Memory B cell (primary cell): ENCODE measurements at places on chromosomes 12 and 14.

- DNase-seq = peak; percentile 92
These were observed at the start of gene PTGR2 for GRCh38 chr14:73851567-73852382. PTGR2 (plus strand) TSS chr14:73851831; CDS start chr14:73858863, 7,032 bp downstream.

DNA sequence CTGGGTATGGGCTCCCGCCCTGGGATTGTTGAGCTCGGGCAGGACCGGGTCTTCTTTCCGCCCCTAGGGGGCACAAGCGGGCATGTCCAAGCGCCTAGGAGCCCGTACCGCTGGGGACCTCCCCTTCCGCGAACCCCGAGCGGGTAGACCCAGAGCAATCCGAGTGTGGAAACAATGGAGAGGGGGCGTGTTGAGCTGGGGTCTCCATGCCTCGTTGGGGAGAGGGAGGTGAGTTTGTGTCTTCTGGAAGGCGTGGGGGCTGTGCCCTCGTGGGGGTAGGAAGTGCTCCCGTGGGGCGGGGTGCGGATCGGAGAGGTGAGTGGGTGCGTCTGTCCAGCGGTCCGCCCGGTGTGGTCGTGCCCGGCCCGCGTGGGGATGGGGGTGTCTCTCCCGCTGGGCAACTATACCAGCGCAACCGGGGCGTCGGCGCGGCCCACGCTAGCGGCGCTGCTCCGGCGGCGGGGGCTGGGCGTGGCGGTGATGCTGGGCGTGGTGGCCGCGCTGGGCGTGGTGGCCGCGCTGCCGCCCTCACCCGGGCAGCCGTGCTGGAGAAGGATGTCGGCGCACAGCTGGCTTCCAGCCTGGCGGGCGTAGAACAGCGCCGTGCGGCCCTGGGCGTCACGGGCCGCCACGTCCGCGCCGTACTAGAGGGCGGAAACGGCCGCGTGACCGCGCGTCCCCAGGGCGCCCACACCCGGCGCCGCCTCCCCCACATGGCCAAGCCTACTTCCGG is 12.2 kb downstream of the AGAP2 start:
- peak overlapping the region; percentile 56 for H3K27ac ChIP-seq
- peaks cover 18% of the 10 kb centered on the region for H3K4me1 ChIP-seq
- H3K27me3 ChIP-seq = no peaks in the 10 kb centered on the region
- H3K4me3 ChIP-seq = peak overlapping the region; percentile 78

- H3K36me3 ChIP-seq = peaks cover 1% of the 10 kb centered on the region
- no peaks in the 10 kb centered on the region for H3K27me3 ChIP-seq
- peak overlapping the region; percentile 2 for H3K4me3 ChIP-seq
- peaks cover 10% of the 10 kb centered on the region for H3K4me1 ChIP-seq
- peak overlapping the region; percentile 88 for H3K27ac ChIP-seq
- DNase-seq = no peak
These were observed 2.9 kb downstream of the ULK1 start for GRCh38 chr12:131897276-131897675.

DNA sequence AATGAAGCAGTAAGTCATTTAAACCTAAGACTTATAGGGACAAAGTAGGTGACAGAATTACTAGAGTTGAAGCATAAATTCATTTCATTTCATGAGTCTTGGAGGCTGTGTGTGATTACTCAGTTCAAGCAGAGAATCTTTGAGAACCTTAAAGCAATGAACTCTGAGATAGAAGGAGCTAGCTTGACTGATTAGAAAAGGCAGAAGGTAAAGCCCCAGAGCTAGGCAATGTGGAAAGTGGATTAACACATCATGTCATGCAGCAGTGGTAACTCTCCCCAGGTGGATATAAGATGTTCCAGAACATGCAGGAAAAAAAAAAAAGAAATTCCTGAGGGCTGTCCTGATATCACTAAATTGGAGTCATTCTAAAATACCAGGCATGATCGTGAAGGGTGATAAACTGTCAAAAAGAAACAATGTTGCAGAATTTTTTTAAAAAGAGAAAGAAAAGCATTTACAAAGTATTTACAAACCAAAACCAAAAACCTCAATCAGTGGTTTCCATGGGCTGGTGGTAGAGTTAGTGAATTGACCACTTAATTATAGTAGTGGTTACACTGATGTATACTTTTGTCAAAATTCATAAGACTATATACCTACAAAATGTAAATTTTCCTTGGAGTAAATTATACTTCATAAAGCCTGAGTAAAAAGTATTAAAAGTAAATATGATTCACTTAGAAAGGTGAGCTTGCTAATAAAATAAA is 12.7 kb upstream of the SLC16A7 start:
- H3K36me3 ChIP-seq = no peaks in the 10 kb centered on the region

- H3K4me1 ChIP-seq = no peaks in the 10 kb centered on the region
- no peak overlapping the region for H3K4me3 ChIP-seq
- H3K27ac ChIP-seq = no peak overlapping the region
- H3K27me3 ChIP-seq = peaks cover 3% of the 10 kb centered on the region
- no peaks in the 10 kb centered on the region for H3K36me3 ChIP-seq
These were observed 236.6 kb downstream of the SEC23A start for GRCh38 chr14:38866461-38866860.

- H3K27ac ChIP-seq = peak overlapping the region; percentile 72
- peaks cover 10% of the 10 kb centered on the region for H3K36me3 ChIP-seq
- peaks cover 41% of the 10 kb centered on the region for H3K4me1 ChIP-seq
- H3K4me3 ChIP-seq = peak overlapping the region; percentile 88
These were observed 1.1 kb downstream of the TPI1 start for GRCh38 chr12:6868211-6869048.

DNA sequence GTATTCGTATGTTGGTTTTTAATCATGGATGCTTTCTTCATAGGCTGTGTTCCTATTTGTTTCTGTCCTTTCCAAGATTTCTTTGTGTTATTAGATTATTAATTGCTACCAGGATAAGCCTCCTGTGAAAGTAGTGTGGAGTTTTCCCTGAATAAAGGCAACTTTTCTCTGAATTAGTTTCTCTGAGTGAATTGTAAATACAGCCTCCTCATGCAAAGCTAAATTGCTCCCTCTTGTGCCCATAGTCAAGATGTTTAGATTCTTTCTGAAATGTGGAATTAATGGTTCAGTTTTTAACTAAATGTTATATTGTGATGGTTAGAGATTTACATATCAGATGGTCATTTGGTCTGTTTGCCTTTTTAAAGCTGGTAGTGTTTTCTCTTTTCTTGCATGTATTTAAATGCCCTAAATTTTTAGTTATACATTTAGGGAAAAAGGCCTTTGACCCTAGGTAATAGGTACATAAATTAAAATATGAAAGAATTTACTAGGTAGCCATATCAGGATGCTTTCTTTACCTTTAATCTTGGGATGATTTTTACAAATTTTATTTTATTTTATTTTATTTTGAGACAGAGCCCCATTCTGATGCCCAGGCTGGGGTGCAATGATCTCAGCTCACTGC is 8.9 kb downstream of the APAF1 start:
- no peak overlapping the region for H3K27ac ChIP-seq
- H3K36me3 ChIP-seq = peaks cover 18% of the 10 kb centered on the region
- no peaks in the 10 kb centered on the region for H3K27me3 ChIP-seq
- H3K4me3 ChIP-seq = no peak overlapping the region
- DNase-seq = no peak

DNA sequence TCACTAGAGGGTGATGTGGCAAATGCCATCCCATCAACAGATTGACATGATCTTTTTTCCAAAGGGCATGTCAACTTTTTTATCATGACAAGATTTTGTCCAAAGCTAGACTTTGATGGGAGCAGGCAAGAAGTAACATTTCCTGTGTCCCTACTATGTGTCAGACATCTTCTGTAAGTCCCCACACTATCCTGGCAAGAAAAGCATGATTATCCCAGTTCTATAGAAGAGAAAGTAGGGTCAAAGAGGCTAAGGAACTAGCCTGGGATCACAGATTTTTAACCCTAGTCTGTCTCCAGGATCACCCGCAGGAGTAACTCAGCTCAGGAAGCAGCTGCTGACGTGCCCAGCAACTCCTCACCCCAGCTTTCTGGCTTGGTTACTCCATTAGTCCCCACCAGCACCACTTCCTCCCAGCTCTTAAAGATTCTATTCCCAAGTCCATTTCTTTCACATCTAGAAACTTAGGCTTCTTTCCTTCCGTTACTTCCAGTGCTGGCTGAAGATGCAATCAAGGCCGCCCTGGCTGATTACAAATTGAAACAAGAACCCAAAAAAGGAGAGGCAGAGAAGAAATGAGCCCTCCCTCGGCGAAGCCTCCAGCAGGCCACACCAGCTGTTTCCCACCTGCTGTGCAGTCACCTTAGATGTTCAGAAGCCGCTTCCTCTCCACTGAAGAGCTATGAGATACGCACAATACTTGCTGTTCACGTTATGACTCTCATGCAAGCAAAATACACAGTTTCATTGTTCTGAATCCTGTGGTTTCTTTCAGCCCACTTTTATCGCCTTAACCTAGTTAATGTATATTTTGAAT is 6.2 kb downstream of the ISCU start:
- H3K27me3 ChIP-seq = no peaks in the 10 kb centered on the region
- H3K27ac ChIP-seq = peak overlapping the region; percentile 96
- peaks cover 60% of the 10 kb centered on the region for H3K4me1 ChIP-seq
- DNase-seq = peak; percentile 65
- H3K4me3 ChIP-seq = peak overlapping the region; percentile 79

GRCh38 chr12:121110211-121110940 is 22.3 kb upstream of the P2RX7 start:
- peak; percentile 60 for DNase-seq
- H3K4me3 ChIP-seq = no peak overlapping the region
- H3K27ac ChIP-seq = no peak overlapping the region
- H3K27me3 ChIP-seq = no peaks in the 10 kb centered on the region

DNA sequence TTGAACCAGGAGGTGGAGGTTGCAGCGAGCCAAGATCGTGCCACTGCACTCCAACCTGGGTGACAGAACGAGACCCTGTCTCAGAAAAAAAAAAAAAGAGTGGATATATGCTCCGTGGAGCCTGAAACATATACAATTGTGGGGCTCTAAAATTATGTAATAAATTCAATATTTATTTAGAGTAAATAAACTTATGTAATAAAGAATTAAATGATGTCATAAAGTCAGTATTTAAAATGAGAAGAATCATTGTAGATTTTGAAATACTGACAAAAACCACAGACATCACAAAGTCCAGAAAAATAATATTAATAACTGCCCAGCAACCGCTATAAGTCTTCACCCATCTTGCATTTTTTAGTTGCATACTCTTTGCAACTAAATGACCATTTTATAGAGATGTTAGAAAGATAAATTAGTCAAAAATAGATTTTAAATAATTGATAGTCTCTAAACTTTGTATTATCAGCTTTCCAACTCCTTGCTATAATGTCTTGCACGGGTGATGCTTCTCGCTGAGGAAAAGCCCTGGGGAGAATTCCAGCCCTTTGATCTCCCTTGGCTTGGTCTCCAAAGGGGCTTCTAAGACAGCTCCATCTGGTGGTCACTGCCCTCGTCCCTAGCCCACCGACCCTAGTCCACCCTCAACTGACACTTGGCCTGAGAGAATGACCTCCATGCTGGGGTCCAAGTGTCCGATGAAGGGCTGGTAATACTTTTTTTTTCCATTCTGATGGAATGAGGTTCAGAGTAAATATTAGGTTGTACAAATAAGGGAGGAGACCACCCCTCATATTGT is 7.9 kb upstream of the TMBIM6 start:
- no peak overlapping the region for H3K4me3 ChIP-seq
- DNase-seq = no peak
- no peaks in the 10 kb centered on the region for H3K4me1 ChIP-seq
- peaks cover 3% of the 10 kb centered on the region for H3K27me3 ChIP-seq
- H3K27ac ChIP-seq = no peak overlapping the region
- peaks cover 2% of the 10 kb centered on the region for H3K36me3 ChIP-seq

- H3K4me1 ChIP-seq = peaks cover 18% of the 10 kb centered on the region
- DNase-seq = no peak
- H3K4me3 ChIP-seq = peak overlapping the region; percentile 82
- H3K27ac ChIP-seq = no peak overlapping the region
These were observed 69.3 kb upstream of the USP15 start for GRCh38 chr12:62190689-62191490.

- H3K4me3 ChIP-seq = no peak overlapping the region
- no peak for DNase-seq
- H3K27me3 ChIP-seq = peaks cover 1% of the 10 kb centered on the region
These were observed 13.3 kb upstream of the EIF4B start for GRCh38 chr12:52992699-52993557.

DNA sequence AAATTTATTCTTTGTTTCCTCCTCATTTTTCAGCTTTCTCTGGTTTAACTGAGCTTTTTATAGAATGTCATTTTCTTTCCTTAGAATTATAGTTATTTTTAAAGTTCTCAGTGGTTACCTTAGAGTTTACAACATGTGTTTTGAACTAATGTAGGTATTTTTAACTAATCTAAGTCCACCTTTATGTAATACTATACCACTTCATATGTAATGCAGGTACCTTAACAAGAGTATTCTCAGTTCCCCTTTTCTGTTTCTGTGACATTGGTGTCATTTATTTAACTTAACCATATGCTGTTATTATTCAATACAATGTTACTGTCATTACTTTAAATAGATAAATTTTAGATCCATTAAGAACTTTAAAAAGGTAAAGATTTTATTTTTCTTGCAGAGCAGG is 30.3 kb upstream of the KCNC2 start:
- DNase-seq = no peak
- H3K36me3 ChIP-seq = no peaks in the 10 kb centered on the region
- no peak overlapping the region for H3K4me3 ChIP-seq
- H3K27ac ChIP-seq = no peak overlapping the region
- H3K27me3 ChIP-seq = no peaks in the 10 kb centered on the region
- H3K4me1 ChIP-seq = no peaks in the 10 kb centered on the region

GRCh38 chr12:80617733-80618132 is 89.7 kb upstream of the MYF6 start:
- H3K27ac ChIP-seq = no peak overlapping the region
- no peaks in the 10 kb centered on the region for H3K27me3 ChIP-seq
- no peak overlapping the region for H3K4me3 ChIP-seq

- no peaks in the 10 kb centered on the region for H3K4me1 ChIP-seq
- H3K27me3 ChIP-seq = peaks cover 17% of the 10 kb centered on the region
- H3K36me3 ChIP-seq = no peaks in the 10 kb centered on the region
- no peak for DNase-seq
- no peak overlapping the region for H3K4me3 ChIP-seq
- no peak overlapping the region for H3K27ac ChIP-seq
These were observed 25.5 kb upstream of the DIO3 start for GRCh38 chr14:101535701-101536207.

- H3K36me3 ChIP-seq = no peaks in the 10 kb centered on the region
- peak overlapping the region; percentile 60 for H3K27ac ChIP-seq
These were observed 5.2 kb upstream of the HSP90B1 start for GRCh38 chr12:103924761-103925641.

- H3K4me1 ChIP-seq = peaks cover 5% of the 10 kb centered on the region
- no peak overlapping the region for H3K27ac ChIP-seq
- H3K4me3 ChIP-seq = no peak overlapping the region
- no peaks in the 10 kb centered on the region for H3K36me3 ChIP-seq
- peaks cover 2% of the 10 kb centered on the region for H3K27me3 ChIP-seq
These were observed 613.0 kb downstream of the RPS29 start for GRCh38 chr14:48973151-48973550.

- no peak for DNase-seq
- H3K27ac ChIP-seq = peak overlapping the region; percentile 91
- H3K27me3 ChIP-seq = no peaks in the 10 kb centered on the region
- H3K4me3 ChIP-seq = no peak overlapping the region
- peaks cover 40% of the 10 kb centered on the region for H3K4me1 ChIP-seq
These were observed 15.4 kb upstream of the RNASE4 start for GRCh38 chr14:20668969-20669368.

GRCh38 chr12:59164991-59165718 is 244.9 kb upstream of the LRIG3 start:
- no peaks in the 10 kb centered on the region for H3K4me1 ChIP-seq
- H3K36me3 ChIP-seq = no peaks in the 10 kb centered on the region
- H3K27ac ChIP-seq = no peak overlapping the region
- no peaks in the 10 kb centered on the region for H3K27me3 ChIP-seq
- no peak for DNase-seq
- no peak overlapping the region for H3K4me3 ChIP-seq

- H3K27ac ChIP-seq = no peak overlapping the region
- no peaks in the 10 kb centered on the region for H3K36me3 ChIP-seq
- H3K4me3 ChIP-seq = no peak overlapping the region
- H3K27me3 ChIP-seq = no peaks in the 10 kb centered on the region
These were observed 153.2 kb upstream of the BCL2L14 start for GRCh38 chr12:11917501-11917900.
